ENCODE measurements at places on chromosomes 5 and 9.

- no peak for DNase-seq
These were observed 1.1 kb downstream of the HNRNPA0 start for GRCh38 chr5:137752905-137753690.

- no peak for DNase-seq
These were observed 37.5 kb downstream of the RETREG1 start for GRCh38 chr5:16579142-16579847.

DNA sequence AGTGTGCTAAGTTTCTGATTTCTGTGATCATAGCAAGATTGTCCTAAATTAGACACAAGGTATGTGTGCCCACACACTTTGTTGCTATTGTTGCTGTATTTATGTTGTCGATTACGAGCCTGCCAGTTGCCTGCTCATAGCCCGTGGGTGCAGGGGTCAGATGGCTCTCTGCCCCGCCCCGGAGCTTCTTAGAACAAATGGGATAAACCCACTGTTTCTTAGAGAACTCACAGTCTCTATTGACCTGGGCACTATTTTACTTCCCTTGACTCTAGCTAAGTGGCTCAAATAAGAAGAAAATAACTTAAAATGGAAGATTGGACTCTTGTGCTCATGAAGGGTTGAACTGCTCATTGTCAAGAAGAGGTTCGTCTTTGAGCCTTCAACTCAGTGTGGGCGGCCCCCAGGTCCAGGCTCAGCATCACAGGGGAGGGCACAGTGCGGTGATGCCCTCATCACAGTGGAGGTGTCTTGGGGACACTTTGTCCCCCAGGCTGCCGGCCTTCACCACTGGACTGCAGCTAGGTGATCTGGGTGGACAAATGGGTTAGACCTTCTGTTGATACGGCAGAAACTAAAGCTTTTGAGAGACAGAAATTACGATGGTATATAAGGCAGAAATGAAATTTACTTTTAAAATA, 155.5 kb downstream of the TENT4A start:
- DNase-seq: no peak

GRCh38 chr5:138508958-138509357, 34.1 kb downstream of the ETF1 start:
- no peak for DNase-seq

DNA sequence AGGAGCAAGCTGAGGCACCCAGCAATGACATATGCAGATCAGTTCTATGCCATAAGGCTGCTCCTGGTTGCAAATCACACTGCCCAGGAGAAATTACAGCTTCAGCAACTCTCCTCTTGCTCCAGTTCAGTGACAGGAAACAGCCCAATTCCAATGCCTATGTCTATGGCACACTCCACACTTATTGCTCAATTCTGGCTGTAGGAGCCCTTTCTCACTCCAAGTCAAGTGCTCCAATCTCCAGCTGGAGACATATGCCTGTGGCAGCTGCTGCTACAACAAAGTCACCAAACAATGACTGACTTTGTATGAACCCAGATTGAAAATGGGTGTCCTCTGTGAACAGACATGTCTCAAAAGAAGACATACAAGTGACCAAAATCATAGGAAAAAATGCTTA, 31.8 kb upstream of the PLCXD3 start:
- DNase-seq: no peak

GRCh38 chr9:128689293-128689774, 312 bp downstream of the SET start:
- no peak for DNase-seq

DNA sequence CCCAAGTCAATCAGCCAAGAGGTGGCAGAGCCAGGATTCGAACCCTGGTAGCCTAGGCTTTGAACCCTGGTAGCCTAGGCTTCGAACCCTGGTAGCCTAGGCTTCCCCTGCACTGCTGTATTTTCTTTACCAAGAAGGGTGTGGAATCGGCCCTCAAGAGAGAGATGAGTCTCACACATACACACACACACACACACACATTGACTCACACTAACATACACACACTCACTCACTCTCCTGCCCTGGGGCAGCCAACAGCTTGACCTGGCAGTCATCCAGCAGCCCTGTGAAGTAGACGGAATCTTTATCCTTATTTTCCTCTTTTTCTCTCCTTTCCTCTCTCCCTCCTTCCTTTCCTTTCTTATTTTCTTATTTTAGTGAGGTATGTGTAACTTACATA, 55.4 kb upstream of the RPL26L1 start:
- DNase-seq: no peak

GRCh38 chr5:98750693-98751092, 22.8 kb upstream of the RGMB start:
- DNase-seq: no peak

DNA sequence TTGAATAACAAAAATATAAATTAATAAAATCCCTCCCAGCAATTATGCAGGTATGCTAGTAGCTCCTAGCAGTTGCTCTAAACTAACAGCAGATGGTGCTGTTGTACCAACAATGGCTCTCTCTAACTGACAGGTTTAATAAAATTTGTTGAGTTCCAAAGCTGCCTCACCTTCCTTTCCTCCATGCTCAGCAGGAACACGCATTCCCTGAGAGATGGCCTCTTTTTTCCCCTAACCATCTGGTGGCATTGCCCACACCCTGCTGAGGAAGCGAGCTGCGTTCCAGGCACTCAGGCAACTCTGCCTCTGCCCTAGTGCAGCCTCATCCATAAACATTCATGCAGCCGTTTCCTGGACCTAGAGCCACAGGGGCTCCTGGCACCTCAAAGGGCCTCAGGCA, 106.2 kb downstream of the KLHL3 start:
- DNase-seq: peak; percentile 55

- no peak for DNase-seq
These were observed 148.1 kb upstream of the DMRT1 start for GRCh38 chr9:693201-694091.

GRCh38 chr9:133347515-133347984, 381 bp downstream of the MED22 start:
- DNase-seq: peak; percentile 48

DNA sequence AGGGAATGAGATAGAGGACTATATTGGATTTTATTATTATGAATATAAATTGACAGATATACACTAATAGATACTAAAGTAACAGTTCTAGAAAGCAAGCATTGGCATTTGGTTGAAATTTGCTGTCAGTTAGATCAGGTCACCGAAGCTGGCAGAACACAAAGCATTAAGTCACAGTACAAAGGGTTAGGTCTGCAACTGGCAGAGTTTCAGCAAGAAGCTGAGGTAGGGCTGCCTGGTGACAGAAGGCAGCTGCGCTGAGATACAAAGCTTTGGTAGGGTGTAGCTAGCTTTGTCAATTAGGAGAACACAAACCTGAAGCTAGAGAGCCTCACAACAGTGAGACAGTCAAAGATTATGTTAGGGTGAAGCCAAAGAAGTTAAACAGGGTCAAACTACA, 6.3 kb upstream of the CSNK1G3 start:
- DNase-seq: no peak

DNA sequence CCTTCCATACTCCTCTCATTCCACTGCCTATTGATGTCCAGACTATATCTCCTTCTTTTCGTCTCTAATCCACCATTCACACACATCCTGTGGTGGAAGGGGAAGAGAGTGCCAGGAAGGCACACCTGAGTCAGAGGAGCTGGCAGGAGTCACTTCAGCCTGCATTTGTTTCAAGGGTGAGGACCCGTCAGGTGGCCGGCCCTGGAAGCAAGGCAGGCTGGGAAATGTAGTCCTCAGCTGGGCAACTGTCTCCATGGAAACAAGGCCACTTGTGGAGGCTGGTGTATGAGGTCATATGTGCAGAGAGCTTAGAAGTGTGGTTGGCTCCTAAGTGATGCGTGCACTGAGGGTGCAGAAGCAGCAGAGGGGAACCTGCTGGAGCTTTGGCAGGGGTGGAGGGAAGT, 278.4 kb downstream of the NSG2 start:
- DNase-seq: peak; percentile 44

- DNase-seq: no peak
These were observed 50.6 kb downstream of the MELK start for GRCh38 chr9:36623280-36623679.

DNA sequence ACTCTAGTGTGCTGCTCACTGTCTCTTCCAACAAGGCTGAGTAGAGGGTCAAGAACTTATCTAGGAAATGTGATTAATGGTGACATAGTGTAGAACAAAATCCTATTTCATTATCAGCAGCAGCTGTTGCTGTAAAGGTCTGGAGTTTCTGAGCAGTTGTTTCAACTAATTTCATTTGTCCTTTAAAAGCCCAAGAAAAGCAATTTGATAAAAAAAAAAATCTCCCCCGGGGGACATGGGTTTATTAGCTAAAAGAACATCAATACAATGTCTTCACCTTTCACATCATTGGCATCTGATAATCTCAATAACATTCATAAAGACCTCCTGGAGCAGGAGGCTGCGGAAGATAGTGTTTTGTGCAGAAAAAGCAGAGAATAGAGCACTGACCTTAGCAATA, 468.1 kb downstream of the KCTD16 start:
- DNase-seq: no peak

GRCh38 chr5:39675676-39676075, 250.9 kb upstream of the DAB2 start:
- DNase-seq: no peak

DNA sequence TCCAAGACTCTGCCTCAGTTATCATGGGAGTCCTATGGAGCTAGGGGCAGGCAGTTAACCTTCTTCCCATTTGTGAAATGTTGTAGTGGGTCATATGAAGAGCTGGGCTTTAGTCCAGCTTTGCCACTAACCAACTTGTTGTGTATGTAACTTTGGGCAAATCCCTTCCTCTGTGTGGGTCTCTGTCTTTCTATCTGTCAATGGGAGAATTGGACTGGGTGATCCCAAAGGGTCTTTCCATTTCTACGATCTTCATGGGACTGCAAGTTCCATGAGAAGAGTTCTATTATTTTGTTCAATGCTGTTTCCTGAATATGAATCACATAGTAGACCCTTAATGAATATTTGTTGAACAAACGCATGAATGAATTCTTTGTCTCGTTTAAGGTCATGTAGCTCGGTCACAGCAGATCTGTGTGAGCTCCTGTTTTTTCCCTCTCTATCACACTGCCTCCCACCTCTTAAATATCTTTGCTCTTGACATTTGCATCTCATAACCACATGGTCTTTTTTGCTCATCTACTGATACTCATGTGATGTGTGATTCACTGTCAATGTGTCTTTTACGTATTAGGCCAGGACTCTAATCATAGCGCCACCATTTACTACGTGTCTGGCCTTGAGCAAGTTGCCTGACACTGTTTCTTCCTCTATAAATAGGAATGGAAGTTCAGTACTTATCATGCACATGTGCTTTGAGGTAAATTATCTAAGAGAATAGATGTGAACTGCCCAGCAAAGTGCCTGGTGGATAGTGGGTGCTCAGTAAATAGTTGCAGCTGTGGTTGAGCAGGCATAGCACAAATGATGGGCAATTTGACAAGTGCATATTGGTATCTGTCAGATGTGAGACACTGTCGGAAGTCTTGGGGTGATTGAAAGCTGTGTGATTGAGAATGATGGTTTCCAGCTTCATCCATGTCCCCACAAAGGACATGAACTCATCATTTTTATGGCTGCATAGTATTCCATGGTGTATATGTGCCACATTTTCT, 37.4 kb downstream of the PTTG1 start:
- no peak for DNase-seq

- DNase-seq: no peak
These were observed 1823.4 kb downstream of the MAT2B start for GRCh38 chr5:165328846-165329245.

DNA sequence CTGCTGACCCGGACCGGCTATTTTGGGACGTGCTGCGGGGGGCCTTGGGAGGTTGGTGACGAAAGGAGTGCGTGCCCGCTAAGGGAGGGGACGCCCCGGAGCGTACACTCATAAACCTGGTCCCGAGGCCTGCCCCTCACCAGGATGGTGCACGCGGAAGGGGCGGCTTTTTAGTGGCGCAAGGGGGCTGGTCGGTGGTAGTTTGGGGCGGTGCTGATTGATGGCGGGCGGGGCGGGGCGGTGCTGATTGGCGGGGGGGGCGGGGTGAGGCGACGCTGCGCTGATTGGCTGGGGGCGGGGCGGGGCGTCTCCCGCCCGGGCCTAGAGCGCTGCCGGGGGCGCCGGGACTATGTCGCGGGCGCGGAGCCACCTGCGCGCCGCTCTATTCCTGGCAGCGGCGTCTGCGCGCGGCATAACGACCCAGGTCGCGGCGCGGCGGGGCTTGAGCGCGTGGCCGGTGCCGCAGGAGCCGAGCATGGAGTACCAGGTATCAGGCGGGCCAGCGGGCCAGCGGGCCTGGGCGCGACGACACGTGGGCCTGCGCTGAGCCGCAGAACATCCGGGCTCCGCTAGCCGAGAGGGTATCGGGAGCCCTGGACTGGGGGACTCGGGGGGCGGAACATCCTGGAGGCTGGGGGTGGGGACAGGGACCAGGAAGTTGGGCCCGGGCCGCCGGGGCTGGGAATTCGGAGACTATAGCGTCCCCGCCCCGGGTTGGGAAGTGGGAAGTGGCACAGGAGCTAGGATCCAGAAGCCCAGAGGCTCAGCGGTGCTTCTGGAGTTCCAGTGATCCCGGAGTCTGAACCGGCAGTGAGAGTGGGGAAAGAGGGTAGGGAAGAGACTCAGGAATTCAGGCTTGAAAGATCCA, at the start of gene FPGS:
FPGS (plus strand) TSS at position 307 of the 868 bp plus-strand sequence; CDS start at position 350, 43 bp downstream.
- DNase-seq: peak; percentile 98

- no peak for DNase-seq
These were observed 9.0 kb downstream of the RGS14 start for GRCh38 chr5:177366528-177367322.

DNA sequence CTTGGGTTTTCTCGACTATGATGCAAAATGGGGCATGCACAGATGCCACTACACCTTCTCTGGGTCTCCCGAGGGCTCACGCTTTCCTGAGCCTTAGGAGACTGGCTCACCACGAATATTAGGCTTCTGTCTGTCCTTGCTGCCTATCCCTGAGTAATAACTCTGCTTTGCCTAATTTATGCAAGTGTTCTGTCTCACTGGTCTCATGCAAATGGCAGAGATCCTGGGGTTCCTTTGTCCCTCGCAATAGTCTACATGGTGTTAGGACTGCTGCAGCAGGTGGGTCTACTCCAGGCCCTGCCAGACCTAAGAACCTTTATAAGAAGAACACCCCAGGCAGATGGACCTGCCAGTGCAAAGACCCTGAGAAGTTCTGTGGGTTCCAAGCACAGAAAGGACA, 72.3 kb upstream of the HRH2 start:
- DNase-seq: no peak

DNA sequence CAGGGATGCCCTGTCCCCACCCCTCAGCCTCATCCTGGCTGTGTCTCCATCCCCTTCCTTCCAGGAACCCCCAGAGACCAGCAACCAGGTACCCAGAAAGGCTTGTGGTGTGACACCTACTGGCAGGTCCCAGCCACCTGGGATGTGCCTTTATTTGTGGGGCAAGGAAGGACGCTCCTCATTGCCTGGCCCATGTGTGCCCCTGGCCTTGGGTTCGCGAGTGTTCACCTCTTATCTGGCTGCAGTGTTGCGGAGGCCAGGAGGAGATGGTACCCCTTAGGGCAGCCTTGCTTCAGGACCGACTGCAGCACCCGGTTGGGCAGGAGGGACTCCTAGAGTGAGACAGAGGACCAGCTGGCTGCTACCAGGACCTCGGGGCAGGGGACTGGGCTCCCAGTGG, 8.8 kb downstream of the C9orf50 start:
- DNase-seq: no peak

- DNase-seq: no peak
These were observed 22.6 kb downstream of the DBH start for GRCh38 chr9:133658442-133659431.
